Stimulated activated CD4-positive, alpha-beta T cell treated with anti-CD3 and anti-CD28 coated beads, Interleukin-1b, Interleukin-23, amount 100 ng/mL, for 1 hour (primary cell): ENCODE measurements at places on chromosomes 2 and 18.

DNA sequence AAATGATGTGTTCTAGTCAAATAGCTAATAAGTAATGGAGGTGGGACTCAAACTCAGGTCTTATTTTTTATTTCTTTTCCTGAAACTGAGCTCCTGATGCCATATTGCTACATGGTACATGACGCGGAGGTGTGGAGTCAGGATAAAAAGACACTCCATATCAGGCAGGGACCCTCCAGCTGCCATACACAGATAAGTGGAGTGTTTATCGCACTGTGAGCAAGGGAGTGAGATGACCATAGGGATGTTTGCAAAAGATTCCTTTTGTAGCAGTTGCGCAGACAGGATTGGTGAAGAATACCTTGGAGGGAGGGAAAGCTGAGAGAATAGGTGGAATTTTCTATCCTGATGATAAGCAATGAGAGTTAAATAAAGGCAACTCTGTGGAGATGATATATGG, 657.2 kb downstream of the RNF144A start:
- no peak for DNase-seq

DNA sequence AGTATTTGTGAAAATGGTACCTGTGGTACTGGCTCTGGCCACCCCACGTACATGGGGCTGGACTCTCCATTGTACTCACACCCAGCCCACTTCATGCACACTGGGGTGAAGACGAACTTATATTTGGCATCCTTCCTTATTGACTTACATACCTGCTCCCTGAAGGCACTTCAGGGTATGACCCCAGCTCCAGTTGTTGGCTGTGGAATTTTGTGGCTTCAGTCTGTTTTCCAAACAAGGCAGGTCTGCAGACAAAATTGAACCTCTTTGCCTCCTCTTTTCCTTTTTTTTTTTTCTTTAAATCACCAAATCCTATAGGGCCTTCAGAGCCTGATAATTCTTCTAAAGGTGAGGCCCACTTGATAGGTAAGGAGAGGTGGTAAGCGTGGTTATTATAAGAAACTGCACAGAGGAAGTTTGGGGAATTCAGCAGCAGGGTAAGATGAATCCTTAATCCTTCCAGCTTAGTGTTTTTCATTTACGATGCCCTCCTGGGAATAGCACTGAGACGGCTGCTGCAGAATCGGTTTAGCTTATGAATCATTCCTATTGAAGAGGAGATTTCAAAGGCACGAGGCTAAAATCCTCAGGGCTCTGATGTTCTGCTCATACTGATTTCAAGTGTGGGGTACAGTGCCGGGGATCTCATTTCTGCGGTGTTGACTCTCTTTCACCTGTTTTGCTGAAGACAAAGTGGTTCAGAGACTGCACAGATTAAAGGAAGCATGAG, 55.2 kb downstream of the KIF5C start:
- no peak for DNase-seq

GRCh38 chr2:202286595-202286994, 21.0 kb downstream of the NOP58 start:
- no peak for DNase-seq

DNA sequence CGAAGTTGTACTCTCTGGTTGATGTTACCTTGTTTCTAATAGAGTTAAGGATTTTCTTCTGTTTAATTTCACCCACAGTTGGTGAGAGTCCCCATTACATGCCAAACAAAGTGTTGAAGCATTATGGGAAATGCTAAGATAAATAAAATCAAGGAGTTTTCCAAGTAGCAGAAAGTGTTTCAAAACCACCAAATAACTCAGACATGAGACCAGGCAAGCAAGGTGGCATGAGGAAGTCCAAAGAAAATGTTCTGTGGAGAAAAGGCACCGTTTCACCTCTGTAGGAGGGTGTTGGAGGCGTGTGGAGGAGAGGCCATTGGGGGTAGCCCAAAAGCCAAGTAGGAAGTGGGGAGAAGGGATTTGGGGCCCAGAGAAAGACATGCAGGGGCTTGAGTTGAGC, 8.7 kb downstream of the CFAP221 start:
- no peak for DNase-seq

GRCh38 chr2:6986301-6986911, 69.2 kb downstream of the RNF144A start:
- DNase-seq: no peak

DNA sequence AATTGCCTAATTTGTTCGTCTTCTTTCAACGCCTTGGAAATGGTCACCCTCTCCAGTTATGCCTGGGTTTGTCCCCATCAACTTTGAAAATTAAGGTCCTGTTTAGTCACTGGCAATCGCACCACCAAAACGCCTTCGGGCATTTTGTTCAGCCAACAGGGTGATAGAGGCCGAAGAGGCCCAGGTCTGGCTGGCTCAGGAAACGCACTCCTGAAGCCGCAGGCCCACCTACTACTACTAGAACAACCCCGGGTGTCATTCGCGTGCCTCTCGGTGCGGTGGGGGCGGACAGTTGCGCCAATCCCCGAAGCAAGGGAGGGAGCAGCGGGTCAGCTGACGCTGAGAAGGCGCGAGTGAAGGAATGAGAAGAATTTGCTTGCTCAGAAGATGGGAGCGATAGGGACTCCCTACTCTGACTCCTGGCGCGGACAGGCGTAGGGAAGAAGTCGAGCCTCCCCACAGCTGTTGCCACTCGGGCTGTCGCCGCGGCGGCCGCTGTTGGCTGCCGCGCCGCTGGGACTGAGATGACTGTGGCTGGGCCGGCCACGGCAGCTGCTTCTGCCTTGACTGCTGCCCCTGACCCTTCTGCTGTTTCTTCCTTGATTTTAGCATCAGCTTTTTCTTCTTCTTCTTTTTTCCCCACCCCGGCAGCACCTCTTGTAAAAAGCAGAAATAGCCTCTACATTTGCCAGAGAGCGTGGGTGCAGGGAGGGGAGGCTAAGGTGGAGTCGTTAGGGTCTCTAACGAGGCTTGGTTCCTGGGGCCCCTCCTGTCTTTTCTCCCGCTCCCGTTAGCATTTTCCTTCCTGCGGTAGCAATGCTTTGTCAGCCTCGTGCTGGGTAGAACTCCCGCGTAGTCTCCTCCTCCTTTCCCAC, 387.6 kb downstream of the FIGN start:
- no peak for DNase-seq

DNA sequence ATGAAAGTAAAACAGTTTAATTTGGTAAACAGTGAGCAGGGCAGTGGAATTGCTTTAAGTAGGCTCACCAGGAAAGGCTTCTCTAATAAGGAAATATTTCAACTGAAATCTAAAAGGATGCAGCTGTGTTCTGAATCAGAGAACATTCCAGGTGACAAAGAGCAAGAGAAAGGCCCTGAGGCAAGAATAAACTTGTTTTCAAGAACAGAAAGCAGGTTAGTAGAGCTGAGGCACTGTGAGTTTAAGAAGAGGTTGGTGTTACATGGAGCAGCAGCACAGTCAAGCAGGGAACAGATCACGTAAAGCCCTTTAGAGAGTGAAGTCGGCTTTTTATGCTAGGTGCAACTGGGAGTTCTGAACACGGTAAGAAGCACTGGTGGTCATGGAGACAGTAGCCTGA, 57.0 kb upstream of the SCN1A start:
- no peak for DNase-seq

- DNase-seq: no peak
These were observed 2.4 kb downstream of the BOK start for GRCh38 chr2:241560883-241561474.

DNA sequence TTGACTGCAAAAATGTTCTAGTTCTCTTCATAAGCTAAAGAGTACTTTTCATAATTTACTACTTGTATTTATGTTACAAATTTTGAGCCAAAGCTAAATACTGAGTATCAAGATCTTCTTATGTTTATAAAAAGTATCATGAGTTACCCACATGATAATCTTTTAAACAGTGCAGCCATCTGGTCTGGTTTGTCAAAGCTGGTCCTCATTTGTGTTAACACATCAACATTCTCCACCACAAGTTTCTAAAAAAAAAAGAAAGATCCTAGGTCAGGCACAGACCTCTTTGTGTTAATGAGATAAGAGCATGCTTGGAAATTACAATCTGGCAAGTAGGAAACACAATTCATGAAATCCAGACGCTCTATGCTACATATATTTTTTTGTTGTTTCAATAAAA, 75.5 kb upstream of the FRZB start:
- no peak for DNase-seq

- DNase-seq: no peak
These were observed 1.0 kb upstream of the PEX13 start for GRCh38 chr2:61016392-61017002.

DNA sequence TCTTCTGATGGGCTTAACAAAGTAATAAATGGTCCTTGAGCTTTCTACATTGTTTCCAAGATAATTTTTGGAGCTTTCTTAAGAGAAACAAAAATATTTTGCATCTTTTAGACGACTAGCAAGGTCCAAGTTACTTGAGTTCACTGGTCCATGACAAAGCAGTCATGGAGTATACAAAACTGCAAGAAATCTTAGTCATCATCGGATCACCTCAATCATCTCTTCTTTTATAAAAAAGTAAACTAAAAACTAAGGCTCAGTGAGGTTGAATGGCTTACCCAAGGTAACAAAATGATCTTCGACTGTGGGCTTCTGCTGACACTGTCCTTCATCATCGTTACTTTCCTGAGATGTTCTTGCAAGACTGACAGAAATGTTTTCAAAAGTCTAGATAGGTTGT, 11.9 kb downstream of the FIGN start:
- DNase-seq: no peak

GRCh38 chr2:148885988-148886387, 11.0 kb downstream of the KIF5C start:
- DNase-seq: no peak

GRCh38 chr2:17869128-17869527, 9.3 kb upstream of the KCNS3 start:
- DNase-seq: no peak

- DNase-seq: no peak
These were observed 285.8 kb upstream of the REV1 start for GRCh38 chr2:99775585-99775984.

- DNase-seq: no peak
These were observed 91.0 kb upstream of the MCFD2 start for GRCh38 chr2:47006374-47007222.

GRCh38 chr18:59610546-59611140, 86.6 kb downstream of the CCBE1 start:
- no peak for DNase-seq

- no peak for DNase-seq
These were observed 6.5 kb upstream of the UCN start for GRCh38 chr2:27314709-27315108.

DNA sequence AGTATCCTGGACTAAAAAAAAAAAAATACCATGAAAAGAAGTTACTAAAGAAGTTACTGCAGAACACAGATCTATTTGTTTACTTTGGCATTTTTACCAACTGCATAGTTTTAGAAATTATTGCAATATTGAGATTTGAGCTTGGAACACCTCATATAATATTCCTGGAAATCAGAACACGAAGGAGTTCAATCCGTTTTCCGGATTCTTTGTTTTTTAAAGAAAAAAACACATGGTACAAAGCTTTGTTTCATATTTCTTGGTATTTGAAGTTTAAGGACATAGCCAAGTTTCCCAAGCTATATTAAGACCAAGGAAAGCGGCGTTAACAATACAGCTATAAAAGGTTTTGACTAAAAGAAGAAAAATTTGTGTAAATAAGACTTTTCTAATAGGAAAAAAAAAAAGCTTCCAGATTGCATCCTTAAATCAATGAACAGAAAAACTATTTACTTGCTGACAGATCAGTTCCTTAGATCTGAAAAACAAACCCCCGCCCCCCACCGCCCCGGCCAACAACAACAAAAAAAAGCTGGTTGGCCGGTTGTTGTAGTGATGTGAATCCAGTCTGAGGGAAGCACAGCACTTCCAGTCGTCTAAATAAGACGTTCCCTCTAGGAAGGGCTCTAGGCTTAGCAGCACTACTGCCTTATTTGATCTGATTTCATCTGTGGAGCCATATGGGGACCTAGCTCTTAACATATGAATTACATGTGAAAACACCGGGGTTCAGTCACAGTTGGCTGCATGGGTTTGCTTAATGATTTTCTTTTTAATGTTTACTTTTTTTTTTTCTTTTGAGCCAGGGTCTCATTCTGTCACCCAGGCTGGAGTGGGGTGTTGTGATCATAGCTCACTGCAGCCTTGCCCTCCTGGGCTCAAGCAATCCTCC, 2.5 kb upstream of the RHOB start:
- DNase-seq: no peak

- DNase-seq: no peak
These were observed 88.5 kb upstream of the SH3BP4 start for GRCh38 chr2:234863043-234863934.

- DNase-seq: no peak
These were observed 515.5 kb upstream of the MYT1L start for GRCh38 chr2:2846332-2847208.

DNA sequence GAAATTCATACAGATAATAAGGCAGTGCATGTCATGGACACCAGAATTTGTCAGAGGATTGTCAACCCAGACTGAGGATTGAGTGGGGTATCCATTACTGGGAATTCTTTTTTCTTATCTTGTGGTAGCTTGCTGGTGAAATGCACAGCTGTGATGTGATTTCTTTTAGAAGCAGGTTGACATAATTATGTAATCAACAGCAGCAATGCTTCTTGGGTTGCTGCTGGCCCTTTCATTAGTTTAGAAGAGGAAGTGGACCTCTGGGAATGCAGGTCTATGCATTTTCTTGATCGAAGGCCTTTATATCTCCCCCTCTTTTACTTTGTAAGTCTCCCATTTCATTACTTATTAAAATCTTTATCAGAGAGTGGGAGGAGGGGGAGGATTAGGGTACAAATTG, 319.9 kb downstream of the AGPS start:
- DNase-seq: no peak

DNA sequence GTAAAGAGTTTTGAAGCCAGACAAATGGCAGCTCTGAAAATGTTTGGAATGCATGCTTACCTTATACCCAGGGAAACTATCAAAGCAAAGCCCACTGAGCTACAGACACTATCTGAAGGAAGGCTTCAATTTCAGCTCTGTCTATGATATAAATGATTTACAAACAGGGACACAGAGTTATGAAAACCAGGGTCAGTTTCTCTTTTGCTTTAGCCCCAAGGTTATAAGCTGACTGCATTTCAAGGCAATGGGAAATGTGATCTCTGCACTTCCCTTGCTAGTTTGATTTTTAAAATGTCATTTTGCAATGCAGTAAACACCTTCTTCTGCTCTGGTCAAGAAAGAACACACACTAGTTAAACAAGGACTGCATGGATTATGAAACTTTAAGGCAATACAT, 65.2 kb upstream of the CCDC195 start:
- no peak for DNase-seq

DNA sequence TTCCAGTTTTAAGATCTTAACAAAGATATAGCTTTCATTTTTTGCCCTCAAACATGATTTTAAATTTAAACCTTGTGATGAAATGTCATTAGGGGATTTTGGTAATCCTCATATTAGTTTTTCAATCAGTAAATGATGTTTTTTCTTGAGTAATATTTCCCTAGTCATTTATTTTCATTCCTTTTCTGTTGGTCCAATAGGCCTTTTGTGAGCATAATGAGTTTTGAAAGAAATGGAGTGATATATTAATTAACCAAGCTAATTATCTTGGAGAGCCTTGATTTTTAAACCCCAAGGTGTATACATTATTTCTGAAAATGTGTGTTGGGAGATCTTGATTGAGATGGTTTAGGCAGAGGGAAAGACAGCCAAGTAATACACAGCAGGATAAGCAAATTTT, 46.3 kb downstream of the DCC start:
- no peak for DNase-seq
